Small intestine (tissue), 16 donors: ENCODE measurements at places on chromosomes 16 and 17. TPM values are rescaled to one million over a fixed set of nuclear protein-coding genes. Genes with fewer than 3 reads are reported as not detected.

DNA sequence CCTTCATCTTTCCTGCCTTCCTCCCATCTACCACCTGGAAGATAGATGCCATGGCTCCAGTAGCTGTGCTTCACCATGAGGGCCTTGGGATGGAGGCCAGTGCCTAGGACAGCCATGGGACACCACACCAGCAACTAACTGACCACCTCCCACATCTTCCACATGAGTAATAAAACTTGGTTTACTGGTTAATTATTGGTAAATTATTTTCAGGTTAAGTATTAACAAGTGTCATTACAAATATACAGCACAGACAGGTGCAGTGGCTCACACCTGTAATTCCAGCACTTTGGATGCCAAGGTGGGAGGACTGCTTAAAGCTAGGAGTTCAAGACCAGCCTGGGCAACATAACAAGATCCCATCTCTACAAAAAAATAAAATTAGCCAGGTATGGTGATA is 14.0 kb downstream of the CDIP1 start:
- peaks cover 39% of the 10 kb centered on the region for H3K36me3 ChIP-seq
- no peak for DNase-seq
- no peaks in the 10 kb centered on the region for H3K27me3 ChIP-seq
- H3K27ac ChIP-seq, result no peak overlapping the region

GRCh38 chr16:51326131-51326856 is 175.2 kb upstream of the SALL1 start:
- no peaks in the 10 kb centered on the region for H3K27me3 ChIP-seq
- H3K36me3 ChIP-seq, result no peaks in the 10 kb centered on the region
- no peaks in the 10 kb centered on the region for H3K4me1 ChIP-seq

- no peak for DNase-seq
- H3K4me1 ChIP-seq, result peaks cover 5% of the 10 kb centered on the region
- H3K4me3 ChIP-seq, result no peak overlapping the region
- no peaks in the 10 kb centered on the region for H3K36me3 ChIP-seq
Measured at GRCh38 chr16:24841291-24841690, 4.5 kb upstream of the SLC5A11 start.

- peak; percentile 28 for DNase-seq
- no peaks in the 10 kb centered on the region for H3K36me3 ChIP-seq
- peak within 1 kb of the TSS; percentile 75 for H3K27ac ChIP-seq
- peak within 1 kb of the TSS; percentile 26 for H3K4me3 ChIP-seq
- H3K27me3 ChIP-seq, result peaks cover 7% of the 10 kb centered on the region
Measured at GRCh38 chr17:48429638-48430586, at the start of gene SKAP1. TSS of gene SKAP1 (minus strand) at chr17:48430214.

The SPNS2 gene
- 34.6 TPM for polyA plus RNA-seq

The SSTR5 gene
- 0.87 TPM for polyA plus RNA-seq
